ENCODE measurements at places on chromosomes 7 and 10.

GRCh38 chr10:57849691-57850357, 417.9 kb downstream of the IPMK start:
- no peak for DNase-seq

- no peak for DNase-seq
Measured at GRCh38 chr10:120381931-120382330, 75.1 kb upstream of the PLPP4 start.

- DNase-seq: no peak
Measured at GRCh38 chr7:7178906-7179305, 3.4 kb upstream of the C1GALT1 start.

DNA sequence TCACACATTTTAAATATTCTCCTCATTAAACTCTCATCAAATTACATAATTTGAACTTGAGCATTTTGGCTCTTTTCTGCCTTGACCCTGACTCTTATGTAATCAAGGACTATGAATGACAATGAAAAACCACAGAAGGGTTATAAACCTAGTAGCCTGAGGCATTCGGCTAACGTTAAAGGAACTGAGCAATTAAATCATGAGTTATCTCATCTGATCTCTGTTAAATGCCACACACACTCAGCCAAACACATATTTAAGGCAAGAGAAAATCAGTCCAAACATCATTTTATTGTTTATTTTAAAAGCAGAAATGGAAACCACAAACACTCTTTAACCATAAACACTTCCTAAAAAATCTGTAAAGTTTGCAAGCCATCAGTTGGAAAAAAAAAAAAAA, 204.3 kb downstream of the DGKI start:
- no peak for DNase-seq

DNA sequence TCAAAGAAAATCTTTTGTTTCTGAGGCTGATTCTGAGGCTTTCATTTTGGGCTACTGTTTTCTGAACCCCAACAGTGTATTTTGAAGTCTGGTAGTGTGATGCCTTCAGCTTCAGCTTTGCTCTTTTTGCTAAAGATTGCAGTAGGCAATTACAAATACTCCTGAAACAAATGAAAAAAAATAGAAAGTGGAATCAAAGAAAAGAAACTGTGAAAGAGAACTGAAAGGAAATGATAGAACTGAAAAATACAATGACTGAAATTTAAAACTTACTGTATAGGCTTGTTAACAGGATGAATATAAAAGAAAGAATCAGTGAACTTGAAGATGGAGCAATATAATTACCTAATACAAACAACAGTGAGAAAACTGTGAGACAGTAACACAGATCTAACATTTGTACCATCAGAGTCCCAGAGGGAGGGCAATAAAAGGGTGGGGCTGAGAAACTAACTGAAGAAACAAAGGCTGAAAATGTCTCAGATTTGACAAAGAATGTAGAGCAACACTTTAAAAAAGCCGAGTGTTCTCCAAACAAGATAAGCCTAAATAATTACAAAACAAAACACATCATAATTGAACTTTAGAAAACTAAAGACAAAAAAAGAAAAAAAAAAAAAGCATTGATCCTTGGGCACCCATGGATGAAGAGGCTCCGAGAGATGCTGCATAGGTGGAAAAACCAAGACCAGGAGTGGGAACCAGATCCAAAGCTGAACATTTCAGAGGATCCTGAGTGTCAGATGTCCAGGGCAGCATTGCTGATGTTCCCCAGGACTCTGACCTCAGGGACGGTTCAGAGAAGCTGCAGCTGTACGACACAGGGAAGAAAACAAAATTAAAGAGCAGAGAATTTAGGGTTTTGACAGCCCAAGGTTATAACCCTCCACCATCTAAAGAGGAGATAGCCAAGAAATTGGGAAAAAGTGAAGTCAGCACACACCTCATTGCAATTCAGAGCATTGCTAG, 223.2 kb upstream of the IGFBP3 start:
- no peak for DNase-seq

- no peak for DNase-seq
Measured at GRCh38 chr7:140607441-140607989, 33.1 kb downstream of the DENND2A start.

DNA sequence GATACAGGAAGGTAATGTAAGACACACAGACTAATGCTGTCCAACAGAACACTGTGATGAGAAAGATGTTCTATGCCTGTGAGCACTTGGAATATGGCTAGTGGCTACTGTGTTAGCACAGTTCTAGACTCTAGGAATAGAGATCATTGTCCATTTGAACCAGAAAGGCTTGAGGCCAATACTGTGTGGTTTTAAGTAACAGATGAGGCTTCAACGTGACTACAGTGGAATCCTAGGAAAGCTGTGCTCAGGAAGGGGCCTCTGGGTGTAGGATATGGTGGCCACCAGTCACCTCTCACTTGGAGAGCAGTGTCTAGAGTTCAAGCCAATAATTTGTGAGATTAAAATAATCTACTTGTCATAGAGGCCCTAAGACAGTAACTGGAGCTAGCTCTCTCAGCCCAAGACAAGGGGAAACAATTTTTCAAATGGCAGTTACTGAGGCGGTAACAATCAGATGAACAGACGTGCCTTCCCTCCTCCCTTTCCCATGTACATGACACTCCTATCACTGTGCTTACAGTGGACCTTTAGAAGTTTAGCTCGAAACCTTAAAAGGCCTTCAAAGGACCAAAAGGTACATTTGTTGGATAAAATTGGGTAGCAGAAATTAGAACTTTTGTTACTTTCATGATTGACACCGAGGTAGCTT, 10.2 kb downstream of the ZDHHC16 start:
- DNase-seq: no peak

DNA sequence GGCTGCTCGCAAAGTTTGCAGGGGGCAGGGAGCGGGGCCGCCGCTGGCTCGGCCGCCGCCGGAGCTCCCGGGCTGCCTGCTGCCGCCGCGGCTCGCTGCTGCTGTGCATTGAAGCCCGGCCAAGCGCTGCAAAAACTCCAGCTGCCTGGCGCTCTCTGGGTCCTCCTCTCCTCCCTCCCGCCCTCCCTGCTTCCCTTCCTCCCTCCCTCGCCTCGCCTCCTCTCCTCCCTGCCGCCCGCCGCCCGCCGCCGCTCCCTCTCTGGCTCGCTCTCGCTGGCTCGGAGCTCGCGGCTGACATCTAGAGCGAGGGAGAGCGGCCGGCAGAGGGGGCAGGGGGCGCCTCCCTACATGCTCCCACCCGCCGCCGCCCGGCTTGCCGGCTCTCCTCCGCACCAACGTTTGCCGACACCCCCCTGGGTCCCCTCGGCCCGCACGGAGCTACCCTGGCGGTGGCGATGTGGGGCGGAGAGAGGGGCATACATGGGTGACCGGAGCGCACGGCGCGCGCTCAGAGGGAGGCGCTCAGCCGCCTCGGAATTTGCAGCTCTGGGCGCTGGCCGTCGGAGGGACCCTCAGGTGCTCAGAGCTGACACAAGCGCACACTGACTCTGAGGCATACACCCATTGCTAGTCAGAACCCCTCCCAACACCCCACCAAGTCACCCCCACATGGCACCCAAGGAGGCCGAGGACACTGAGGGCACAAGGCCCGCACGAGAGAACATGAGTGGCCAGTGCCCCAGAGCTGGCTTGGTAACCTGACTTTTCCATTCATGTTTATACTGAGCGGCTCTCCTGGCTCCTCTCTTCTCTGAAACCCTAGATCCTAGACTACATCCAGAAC, 1.2 kb upstream of the PLXNA4 start:
- no peak for DNase-seq

GRCh38 chr7:96179837-96180236, 142.1 kb downstream of the SLC25A13 start:
- DNase-seq: no peak

GRCh38 chr10:97584060-97584797, at the start of gene HOGA1:
Gene HOGA1, plus strand, starts transcription at chr10:97584389. Its CDS starts 315 bp downstream, at chr10:97584704.
- no peak for DNase-seq

DNA sequence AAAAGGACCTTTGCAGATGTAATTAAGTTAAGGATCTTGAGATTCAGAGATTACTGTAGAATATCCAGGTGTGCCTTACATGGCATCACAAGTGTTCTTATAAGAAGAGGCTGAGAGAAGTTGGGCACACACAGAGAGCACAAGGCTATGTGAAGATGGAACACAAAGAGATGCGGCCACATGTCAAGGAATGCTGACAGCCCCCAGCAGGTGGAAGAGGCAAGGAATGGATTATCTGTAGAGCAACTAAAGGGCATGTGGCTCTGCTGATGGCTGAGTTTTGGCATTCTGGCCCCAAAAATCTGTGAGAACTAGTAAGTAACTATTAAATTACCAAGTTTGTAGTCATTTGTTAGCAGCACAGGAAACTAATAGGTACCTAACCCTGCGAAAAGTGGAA, 640.7 kb upstream of the PCDH15 start:
- no peak for DNase-seq

DNA sequence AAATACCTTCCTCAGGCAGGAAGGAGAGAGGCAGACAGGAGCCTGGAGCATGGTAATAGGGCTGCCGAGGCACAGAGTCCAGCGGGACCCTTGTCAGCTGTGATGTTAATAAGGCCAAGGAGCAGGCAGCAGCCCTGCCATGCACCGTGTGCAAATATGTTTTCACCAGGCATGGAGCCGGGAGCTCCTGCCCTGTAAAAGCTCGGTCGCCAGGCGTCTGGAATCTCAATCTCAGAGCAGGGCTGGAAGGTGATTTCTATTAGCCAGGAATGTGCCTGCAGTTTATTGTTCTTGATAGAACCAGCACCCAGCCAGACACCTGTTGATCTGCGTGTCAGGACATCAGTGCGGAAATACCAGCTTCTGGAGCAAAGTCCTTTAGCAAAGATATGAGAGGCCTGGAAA, 469.8 kb downstream of the GLRX3 start:
- DNase-seq: no peak

- DNase-seq: no peak
Measured at GRCh38 chr7:118312966-118313365, 88.5 kb downstream of the ANKRD7 start.

GRCh38 chr7:53111031-53111430, 75.6 kb downstream of the POM121L12 start:
- DNase-seq: no peak

GRCh38 chr10:80421050-80421706, 12.8 kb downstream of the PRXL2A start:
- no peak for DNase-seq

- DNase-seq: no peak
Measured at GRCh38 chr7:130009848-130010688, 41.1 kb downstream of the ZC3HC1 start.

DNA sequence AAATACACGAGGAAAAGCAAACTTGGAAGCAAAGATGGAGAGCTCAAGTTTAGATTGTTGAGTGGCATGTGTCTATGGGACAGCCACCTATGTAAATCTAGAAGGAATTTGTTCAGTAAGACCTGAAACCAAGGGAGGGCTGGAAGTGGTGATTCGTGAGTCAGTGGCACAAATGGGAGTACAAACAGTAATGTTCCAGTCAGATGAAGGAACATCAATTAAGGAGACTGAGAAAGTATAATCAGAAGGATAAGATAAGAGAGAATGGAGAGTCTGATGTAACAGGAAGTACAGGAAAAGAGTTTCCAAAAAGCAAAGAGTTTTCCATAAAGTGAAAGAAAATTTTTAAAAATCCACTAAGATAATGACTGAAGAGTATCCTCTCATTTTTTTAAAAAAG, 544.2 kb downstream of the KIF20B start:
- no peak for DNase-seq

- no peak for DNase-seq
Measured at GRCh38 chr10:5305374-5305773, 59.4 kb upstream of the UCN3 start.

- DNase-seq: no peak
Measured at GRCh38 chr7:14048889-14049288, 59.4 kb upstream of the ETV1 start.

DNA sequence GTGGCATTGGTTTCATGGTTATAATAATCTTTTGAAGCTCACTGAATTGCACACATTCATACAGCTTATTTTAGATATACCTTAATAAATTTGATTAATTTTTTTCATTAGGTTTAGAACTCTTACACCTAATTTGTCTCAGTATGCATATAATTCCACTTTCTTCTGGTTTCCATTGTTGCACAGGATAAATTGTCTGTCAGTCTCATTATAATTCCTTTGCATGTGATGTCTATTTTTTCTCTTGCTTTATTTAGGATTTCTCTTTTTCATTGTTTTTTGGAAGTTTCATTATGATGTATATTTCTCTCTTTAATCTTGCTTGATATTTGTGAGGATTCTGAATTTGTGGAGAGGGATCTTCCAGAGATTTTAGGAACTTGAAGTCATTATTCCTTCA, 84.7 kb downstream of the ARL5B start:
- DNase-seq: no peak

GRCh38 chr10:30603589-30603988, 26.0 kb downstream of the LYZL2 start:
- DNase-seq: no peak

DNA sequence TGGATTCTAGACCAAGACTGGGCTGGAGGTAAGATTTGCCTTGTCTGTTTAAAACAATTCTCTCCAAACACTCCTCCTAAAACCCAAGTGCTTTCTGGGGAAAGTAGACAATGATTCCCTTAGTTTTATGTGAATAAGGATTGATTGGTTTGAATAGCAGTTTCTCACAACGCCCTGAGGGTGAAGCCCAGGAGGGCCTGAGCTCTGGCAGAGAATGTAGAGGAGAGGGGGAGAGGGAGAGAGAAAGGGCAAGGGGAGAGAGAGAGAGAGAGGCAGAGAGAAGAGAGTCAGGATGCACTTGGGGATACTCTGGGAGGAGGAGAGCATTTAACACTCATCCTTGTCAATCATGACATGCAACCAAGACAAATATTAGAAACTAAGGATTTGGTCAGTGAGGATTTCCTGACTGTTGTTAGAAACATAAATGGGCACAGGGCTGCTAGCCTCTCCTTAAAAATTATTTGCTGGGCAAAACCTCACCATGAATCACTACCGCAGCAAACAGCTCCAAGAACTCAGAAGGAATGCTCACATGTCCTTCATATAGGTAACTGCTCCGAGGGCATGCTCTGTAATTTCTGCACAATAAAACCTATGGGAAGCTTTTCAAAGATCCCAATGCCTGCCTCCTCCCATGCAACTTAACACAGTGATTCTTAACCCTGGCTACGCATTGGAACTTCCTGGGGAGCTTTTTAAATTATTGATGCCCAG, 55.2 kb upstream of the RAPGEF5 start:
- DNase-seq: no peak

DNA sequence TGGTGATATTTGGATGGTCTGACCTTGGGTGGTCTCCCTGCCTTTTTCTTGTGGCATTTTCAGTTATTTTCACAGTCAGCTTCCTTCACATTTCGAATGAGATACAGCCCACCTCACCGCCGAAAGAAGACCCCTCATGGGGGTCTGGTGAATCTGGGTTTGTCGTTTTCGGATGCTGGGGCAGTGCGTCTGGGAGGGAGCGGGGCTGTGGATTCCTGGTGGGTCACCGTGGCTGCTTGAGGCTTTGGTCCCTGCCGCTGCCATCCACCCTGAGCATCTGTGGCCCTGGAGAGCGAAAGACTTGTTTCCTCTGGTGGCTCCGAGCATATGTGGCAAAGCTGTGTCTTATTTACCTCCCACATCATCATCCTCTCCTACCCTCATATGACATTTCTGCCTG, 43.1 kb downstream of the LHPP start:
- DNase-seq: no peak

GRCh38 chr10:5670662-5671375, 4.4 kb upstream of the ASB13 start:
- DNase-seq: no peak
